ENCODE measurements at places on chromosomes 7 and 10.

DNA sequence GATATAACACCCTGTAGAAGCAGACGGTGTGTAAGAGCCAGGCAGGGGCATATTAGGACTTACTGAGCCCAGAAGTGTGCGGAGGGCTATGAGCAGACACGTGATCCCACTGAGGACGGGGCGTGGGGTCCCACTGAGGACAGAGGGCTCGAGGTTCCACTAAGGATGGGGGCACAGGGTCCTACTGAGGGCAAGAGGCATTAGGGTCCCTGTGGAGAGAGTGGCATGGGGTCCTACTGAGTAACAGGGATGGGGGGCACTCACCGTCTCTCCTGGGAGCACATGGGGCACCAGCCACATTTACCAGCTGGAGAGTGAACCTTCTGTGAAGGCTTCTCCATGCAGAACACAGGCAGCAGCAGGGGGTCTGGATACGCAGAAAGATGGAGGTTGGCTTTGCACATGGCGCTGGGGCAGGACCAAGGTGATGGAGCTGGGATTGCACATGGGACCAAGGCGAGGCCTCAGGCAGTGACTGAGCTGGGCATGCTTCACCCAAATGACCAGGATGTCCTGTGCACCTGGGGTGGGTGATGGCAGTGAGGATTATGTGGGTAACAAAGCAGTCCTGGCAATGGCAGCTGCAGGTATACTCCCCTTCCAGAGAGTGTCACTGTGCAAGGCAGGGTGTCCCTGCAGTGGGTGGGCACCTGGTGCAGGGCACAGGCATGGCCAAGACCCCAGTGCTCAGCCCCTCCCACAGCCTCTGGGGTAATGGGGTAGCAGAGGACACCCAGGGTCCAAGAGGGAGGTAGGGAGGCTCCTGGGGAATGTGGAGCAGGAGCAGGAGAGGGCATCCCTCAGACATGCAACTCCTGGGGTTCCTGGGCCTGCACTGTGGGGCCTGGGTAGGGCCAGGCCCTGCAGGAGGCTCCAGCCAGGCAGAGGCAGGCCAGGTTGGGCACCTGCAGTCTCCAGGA lies 278.1 kb downstream of the TCERG1L start:
- DNase-seq = no peak

- no peak for DNase-seq
Measured at GRCh38 chr10:122348512-122348911, 26.0 kb upstream of the PLEKHA1 start.

DNA sequence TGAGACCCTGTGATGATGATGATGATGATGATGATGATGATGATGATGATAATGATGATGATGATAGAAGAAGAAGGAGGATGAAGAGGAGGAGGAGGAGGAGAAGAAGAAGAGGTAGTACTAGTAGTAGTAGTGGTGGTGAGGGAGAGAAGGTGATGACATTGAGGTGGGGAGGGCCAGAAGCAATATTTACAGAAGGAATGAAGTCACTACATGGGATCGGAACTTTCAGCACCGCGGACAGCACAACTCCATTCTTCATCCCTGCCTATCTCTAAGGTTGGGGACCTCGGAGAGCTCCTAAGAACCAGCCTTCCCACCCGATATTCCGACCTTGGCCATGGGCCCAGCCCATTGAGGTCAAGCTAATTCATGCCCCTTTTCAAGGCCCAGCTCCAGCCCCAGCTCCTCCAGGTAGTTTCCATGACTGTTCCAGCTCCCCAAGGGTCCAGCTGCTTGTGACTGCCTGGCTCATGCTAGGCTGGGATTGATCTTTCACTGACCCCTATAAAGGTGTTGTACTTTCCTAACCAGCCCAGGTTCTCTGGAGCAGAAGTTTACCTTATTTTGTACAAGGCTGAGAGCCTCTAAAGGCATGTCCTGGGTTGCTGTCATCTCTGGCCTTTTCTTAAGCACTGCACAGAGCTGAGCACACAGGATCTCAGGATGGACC lies 10.3 kb downstream of the CRHR2 start:
- no peak for DNase-seq

DNA sequence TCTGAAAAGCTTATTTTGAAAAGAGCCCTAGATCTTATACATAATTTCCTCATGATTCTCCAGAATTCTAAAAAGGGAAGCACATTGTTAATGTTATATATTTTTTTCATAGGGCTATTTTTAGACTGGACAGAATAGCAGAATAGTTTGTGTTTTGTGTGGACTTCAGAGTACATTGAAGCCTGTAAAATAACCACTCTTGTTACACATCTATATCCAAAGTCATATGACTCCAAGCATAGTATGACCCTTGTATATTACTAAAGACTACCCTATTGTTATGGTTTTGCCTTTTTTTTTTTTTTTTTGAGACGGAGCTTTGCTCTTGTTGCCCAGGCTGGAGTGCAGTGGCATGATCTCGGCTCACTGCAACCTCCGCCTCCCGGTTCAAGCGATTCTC lies 26.1 kb upstream of the FIS1 start:
- DNase-seq = no peak

DNA sequence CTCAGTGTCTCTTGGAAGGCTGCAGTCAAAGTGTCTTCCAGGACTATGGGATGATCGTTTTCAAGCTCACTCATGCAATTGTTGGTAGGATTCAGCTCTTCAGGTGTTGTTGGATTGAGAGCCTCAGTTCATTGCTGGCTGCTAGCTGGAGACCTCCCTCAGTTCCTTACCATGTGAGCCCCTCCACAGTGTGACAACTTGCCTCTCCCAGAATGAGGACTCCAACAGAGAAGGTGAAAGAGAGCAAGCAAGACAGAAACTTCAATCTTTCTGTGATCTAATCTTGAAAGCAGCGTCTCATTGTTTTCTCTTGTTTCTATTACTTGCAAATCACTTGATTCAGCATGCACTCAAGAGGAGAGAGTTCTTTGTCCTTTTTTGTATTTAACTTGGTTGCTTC lies 22.5 kb downstream of the MGAM start:
- DNase-seq = no peak

DNA sequence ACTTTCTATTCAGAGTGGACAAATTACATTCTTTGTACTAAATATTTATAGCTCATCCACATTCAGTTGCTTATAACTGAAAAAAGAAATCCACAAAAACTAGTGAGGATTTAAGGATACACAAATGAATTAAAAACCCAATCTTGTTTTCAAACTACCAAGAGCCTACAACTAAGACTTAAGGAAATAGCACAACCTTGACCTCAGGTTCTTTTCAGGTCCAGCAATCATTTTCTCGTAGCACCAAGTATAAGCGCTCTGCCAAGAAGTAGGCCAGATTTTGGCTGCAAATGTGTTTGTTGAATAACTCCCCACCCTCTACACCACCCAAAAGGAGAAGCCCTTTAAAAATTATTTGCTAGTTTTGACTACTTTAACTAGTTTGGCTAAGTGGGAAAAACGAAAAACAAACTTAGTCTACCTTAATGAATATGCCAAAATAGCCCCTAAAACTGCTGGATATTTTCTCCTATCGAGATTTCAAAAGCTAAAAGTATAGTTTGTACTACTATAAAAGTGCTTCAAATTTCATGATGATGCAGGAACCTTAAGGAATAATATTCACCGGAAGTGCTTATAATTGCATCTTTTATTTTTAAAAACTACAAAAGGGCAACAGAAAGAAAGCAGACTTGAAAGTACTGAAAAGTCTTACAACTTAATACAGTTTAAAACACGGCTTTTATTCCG lies 2.7 kb upstream of the KMT2E start:
- DNase-seq = no peak

GRCh38 chr10:36872702-36873393 lies 252.6 kb upstream of the ANKRD30A start:
- DNase-seq = no peak

GRCh38 chr7:22812353-22812752 lies 10.3 kb downstream of the TOMM7 start:
- no peak for DNase-seq

DNA sequence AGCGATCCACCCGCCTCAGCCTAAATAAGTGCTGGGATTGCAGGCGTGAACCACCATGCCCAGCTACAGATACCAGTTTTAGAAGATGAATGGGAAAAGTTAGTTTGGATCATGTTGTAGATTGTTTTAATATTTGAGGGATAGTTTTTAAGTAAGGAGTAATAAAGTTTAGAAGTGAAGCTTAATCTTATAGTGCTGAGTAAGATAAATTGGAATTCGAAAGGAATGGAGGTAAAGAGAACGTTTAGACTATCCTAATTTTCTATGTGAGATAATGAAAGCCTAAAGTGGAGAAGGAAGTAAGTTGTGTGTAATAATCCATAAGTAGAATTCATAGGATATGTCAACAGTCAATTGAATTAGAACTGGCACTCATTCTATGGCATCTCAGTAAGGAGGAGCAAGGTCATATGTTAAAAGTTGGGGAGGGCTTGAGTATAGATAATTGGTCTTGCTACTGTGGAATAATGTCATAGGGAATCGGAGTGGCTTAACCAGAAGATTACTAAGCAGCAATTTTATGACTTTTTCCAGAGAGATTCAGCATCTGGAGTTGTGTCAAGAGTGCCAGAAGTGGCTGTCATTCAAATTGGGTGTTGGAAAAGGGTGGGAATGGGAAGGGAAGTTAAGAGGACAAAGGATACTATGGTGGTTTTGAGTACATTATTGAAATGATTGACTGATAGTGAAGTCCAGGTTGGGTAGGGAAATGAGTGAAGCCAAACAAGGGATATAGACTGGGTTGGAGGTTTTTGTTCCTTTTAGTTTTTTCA lies 12.1 kb downstream of the TAX1BP1 start:
- DNase-seq = no peak

GRCh38 chr10:86136934-86137333 lies 229.7 kb downstream of the GRID1 start:
- no peak for DNase-seq

- DNase-seq = no peak
Measured at GRCh38 chr10:130817046-130817624, 494.4 kb downstream of the TCERG1L start.

- DNase-seq = no peak
Measured at GRCh38 chr10:91800756-91801155, 2.5 kb downstream of the TNKS2 start.

DNA sequence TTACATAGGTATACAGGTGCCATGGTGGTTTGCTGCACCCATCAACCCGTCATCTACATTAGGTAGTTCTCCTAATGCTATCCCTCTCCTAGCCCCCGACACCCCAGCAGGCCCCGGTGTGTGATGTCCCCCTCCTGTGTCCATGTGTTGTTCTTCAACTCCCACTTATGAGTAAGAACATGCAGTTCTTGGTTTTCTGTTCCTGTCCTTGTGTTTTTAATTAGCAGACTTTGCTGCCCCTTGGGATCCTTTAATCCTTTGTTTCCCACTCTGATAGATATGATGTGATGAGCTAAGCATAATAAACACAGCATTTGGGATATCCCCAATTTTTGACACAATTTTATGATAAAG lies 71.1 kb upstream of the PALS2 start:
- DNase-seq = no peak

GRCh38 chr7:110592557-110592956 lies 498.4 kb upstream of the LRRN3 start:
- DNase-seq = no peak

DNA sequence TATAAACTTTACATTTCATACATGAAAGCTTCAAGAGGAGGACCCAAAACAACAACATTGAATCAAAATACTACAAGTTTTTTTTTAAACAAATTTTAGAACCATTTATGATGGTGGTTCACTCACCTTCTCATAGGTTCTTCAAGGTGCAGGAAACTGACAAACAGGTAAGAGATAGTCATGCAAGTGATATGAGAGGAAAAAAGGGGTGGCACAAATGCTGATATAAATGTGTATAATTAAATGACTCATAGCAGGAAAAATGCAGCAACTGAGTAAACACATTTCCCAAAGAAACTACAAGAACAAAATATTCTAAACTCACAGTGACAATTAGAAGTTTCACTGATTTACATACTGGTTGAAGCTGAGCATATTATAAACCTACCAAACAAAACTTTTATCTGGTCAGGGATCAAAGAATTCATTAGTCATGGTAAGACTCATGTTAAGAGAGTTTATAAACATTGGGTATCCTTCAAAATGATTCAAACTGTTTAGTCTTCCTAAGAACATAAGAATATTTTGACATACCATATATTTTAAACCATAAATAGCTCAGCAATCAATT lies 14.1 kb downstream of the ZWINT start:
- no peak for DNase-seq

DNA sequence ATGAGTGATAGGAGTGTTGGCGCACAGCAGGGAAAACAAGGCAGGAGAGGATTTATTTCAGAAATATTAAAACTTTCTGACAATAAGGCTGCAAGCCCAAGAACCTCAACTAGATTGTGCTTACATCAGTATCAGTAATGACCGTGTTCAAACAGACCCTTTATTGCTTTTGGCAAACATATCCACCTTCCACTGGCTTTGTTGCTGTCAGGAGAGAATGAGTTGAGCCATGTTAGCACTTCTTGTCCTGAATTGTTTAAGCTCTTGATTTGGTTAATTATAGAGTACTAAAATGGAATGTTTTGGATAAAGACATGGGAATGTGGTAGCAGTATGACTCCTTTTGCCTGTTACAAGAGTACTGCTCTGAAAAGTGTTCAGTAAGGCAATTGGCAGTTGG lies 3.8 kb downstream of the AHCYL2 start:
- no peak for DNase-seq

- no peak for DNase-seq
Measured at GRCh38 chr7:39720586-39720985, 97.2 kb downstream of the RALA start.

DNA sequence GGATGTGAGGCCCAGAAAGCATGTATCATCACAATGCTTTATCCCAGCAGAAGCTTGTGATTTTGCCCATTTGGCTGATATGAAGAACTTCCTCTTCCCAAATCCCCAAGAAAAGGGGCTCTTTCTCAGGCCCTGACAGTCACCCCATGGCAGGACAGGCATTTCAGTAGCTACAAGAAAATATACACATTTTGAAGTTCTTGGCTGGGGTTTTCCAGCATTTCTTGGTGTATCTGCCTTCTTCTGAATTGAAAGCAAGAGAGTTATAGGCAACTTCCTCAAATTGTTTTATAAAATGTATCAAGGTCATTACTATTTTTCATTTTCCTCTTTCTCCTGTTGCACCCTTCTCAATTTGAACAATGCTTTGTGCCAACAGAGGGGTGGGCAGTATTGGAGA lies 63.3 kb upstream of the PDLIM1 start:
- no peak for DNase-seq

- DNase-seq = no peak
Measured at GRCh38 chr10:3781468-3782145, 3.4 kb downstream of the KLF6 start.

DNA sequence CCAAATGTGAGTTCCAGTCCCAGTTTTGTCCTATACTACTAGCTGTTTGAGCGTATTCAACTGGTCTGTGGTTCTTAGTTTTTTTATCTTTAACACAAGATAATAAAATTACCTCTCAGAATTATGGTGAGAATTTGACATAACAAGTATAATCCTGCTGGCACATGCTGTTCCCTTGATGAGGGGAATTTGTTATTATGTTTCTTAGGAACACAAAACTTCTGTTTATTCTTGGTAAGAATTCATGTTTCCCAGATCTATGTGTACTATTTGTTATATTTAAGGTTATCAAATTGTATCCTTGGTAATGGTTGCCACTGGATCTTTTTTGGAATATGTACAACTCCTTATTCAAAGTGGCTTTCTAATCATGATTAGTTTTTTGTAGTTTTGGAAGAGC lies 335.6 kb downstream of the ADK start:
- no peak for DNase-seq

- DNase-seq = no peak
Measured at GRCh38 chr7:69105092-69105491, 493.2 kb upstream of the AUTS2 start.
